ENCODE measurements at places on chromosomes 16 and 17.

GRCh38 chr17:30920282-30920681 is 1.5 kb upstream of the ADAP2 start:
- DNase-seq = no peak

GRCh38 chr17:41773731-41774193 is 12.7 kb downstream of the JUP start:
- no peak for DNase-seq

- no peak for DNase-seq
These were observed 197.7 kb downstream of the WWOX start for GRCh38 chr16:78297066-78297666.

- DNase-seq = no peak
These were observed 34.0 kb downstream of the DBNDD1 start for GRCh38 chr16:89985219-89985618.

DNA sequence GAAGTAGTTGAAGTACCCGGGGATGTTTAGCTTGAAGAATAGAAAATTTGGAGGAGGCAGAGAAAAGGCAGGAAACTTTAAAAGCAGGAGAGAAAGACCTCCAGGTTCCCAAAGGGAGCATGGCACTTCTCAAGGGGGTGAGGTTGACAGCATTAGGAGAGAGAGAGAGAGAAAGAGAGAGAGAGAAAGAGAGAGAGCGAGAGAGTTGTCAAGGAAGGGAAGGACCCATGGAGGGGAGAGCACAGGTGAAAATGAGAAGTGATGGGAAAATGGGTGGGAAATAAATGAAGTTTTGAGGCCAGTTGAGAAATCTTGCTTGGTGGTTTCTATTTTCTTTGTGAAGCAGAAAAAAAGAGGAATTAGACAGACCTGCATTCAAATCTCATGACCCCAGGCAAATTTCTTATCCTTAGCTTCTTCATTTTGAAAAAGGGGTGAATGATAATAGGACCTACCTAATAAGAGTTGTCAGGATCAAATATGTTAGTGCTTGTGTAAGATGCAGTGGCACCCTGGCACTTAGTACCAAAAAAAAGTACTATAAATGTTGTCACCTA is 24.0 kb downstream of the PRKCB start:
- no peak for DNase-seq

- DNase-seq = no peak
These were observed 2.9 kb upstream of the ABCA6 start for GRCh38 chr17:69144331-69145255.

DNA sequence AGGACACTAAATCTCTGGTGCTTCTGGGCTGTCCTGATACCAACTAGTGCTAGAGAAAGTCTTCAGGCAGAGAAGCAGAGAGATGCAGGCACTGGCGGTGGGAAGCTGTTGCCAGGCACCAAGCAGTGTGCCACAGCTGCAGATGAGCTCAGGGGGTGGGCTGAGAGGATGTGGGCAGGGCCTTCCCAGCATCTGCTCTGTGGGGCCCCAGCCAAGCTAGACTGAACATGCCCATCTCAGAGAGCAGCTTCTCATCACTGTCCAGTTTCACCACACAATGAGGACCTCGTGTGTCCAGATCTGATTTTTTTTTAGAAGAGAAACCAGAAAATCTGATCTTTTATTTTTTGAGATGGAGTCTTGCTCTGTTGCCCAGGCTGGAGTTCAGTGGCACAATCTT is 17.1 kb downstream of the PSKH1 start:
- DNase-seq = no peak

DNA sequence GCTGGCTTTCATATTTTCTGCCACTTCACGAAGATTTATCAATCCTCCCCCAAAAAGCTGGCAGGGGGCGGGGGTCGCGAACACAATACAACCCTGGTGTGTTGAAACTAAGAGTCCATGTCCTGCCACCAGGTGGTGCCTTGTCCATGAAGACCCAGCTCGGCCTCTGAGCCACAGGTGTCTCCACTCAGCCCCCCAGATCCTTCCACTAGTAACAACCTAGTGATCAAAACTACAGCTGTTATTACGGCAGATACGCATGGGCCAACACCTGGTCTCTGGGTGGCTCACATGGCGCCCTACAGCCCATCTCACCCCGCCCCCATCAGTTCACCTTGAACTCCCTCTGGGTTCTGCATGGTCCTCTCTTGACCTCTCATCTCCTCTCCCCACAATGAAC is 27.7 kb downstream of the USP7 start:
- no peak for DNase-seq

GRCh38 chr17:64732336-64733006 is 70.4 kb upstream of the SMURF2 start:
- DNase-seq = no peak

DNA sequence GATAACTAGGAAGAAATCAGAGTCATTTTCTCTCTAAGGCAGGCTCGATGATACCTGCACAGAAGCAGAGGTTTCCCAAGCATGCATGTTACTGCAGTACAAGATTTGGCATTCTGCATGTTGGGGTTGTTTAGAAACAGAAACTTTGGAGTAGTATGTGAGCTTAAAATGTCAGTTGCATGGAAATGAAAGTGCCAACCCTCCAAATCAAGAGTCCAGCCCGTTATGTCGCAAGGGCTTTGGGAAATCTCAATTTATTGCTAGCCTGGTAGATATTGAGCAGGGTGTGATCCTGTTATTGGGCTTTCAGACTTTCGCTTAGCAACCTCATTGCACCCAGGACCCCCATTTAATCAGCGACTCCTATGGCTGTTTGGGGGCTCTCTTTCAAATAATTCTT is 490.8 kb downstream of the MAF start:
- DNase-seq = no peak

DNA sequence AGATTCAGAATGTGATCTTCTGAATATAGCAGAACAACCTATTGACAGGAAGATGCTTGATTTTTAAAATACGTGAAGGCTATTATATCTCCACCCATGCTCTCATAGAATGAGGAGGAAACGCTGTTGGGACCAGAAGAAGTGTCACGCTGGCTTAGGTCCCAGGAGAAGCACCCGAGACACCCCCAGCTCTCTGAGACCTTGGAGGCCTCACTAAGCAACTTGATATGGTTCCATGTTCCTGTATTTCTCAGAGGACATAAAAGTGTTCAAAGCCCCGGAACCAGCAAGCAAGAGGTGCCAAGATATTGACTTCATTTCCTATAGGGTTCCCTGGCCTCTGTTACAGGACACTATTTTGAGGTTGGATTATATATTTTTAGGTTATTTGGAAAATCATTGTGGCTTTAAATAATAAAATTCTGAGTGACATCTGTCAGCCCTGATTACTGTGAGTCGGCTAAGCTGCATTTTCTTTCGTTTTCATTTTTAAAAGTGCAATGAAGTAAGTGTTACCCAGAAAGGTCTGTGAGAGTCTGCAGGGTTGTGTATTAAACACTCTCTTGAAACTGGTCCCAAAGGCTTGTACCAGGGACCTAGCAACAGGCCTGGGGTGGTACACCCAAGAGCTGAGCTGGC is 400.0 kb downstream of the SOX9 start:
- no peak for DNase-seq

DNA sequence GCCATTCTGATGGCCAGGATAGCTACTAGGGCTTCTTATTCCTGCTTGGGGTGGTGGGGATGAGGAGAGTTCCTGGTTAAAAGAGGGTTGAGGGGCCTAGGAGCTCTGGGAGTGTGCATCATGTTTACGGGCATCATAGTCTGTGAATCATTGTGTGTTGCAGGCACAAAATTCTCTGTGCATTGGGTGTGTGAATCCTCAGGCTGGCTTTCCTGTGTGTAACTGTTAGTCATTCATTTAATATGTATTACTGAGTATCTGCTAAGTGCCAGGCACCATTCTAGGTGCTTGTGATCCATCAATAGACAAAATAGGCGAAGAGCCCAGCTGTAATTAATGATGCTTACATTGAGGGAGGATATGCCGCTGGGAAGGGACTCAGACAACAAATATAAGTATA is 5.8 kb downstream of the PPY start:
- DNase-seq = no peak

GRCh38 chr17:76046064-76046463 is 19.0 kb upstream of the EVPL start:
- no peak for DNase-seq

GRCh38 chr16:85557083-85557970 is 55.8 kb upstream of the GSE1 start:
- DNase-seq = peak; percentile 48

GRCh38 chr17:77706938-77707337 is 251.6 kb upstream of the TNRC6C start:
- no peak for DNase-seq

GRCh38 chr16:19179546-19180490 is 11.8 kb downstream of the SYT17 start:
- peak; percentile 33 for DNase-seq

DNA sequence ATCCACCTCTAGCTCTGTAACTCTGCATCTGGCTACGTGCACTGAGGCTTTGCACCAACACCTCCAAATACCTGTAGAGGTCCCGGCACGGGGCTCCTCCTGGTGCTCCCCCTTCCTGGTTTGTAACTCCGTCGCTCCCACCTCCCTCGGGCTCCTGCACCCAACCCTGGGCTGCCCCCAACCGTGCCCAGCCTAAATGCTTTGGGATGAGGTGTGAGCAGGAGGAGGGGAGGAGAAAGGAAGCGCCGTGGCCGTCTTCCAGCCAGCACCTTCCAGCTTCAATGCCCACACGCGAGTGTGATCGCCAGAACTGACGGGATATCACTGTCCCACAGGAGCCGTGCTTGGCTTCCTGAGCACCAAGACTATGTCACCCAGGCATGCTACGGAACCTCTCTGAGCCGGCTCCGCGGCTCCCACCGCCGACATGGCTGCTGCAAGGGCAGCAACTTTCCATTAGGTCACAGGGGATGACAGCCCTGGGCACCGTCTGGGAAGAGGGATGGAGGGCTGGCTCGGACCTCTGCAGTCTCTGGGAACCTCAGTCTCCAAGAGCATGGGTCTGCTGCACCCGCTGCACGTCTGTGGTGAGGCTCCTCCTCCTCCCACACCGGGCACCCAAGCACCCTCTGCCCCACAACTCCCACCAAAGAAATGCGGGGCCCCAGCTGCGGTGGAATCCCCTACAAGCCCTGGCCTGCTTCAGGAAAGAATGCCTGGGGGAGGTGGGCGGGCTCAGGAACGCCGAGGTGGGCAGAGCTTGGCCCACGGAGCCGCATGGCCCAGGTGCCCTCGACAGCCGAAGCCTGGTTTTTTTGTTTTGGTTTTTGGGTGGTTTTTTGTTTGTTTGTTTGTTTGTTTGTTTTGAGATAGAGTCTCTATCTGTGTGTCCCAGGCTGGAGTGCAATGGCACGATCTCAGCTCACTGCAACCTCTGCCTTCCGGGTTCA is 6.4 kb upstream of the SLC38A10 start:
- no peak for DNase-seq

DNA sequence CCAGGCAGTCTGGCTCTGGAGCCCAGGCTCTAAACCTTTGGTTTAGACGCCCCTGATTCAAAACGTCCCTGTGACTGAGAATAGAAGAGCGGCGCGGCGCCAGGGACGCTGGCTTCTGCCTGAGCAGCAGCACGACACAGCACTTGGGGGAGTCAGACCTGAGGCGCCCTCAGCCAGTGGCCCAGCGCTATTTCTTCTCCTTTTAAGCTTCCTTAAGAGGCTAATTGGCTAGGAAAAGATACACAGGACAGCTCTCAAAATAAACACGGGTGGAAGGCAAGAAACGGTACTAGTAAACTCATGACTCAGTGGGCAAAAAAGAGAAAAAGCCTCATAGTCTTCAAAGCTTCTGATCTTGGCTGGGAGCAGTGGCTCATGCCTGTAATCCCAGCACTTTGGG is 34.9 kb downstream of the GTF3C1 start:
- DNase-seq = no peak

DNA sequence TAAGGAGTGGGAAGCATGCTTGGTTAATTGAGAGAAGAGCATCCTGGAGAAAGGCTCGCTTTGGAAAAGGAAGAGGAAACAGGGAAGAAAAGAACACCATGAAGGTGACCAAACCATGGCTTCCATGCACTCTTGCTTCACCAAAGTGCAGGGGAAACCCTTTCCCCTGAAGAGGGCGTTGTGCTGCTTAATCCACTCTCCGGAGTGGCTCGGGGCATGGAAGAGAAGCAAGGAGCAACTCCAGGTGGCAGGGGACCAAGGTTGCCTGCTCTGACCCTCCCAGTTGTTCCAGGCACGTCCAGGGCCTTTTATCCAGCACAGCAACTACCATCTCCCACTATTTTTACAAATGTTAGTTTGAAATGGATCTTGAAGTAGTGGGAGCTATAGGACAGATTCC is 108.1 kb downstream of the STX8 start:
- no peak for DNase-seq

GRCh38 chr17:39867880-39868553 is at the start of gene ZPBP2:
Gene ZPBP2, plus strand, starts transcription at chr17:39868202. Its CDS starts 153 bp downstream, at chr17:39868355.
- no peak for DNase-seq

DNA sequence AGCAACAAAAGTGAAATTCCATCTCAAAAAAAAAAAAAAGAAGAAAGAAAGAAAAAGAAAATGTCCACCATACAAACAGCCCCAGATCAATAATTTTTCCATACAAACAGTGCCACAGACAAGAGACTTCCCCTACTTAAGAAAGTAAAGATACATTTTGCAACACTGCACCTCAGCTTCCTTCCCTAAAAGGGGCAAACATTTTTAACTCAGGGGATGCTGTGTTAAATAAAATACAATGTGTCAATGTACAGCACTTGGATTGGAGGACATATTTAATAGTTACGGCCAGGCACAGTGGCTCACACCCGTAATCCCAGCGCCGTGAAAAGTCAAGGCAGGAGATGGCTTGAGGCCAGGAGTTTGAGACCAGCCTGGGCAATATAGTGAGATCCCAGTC is 22.3 kb downstream of the MYH11 start:
- DNase-seq = no peak

DNA sequence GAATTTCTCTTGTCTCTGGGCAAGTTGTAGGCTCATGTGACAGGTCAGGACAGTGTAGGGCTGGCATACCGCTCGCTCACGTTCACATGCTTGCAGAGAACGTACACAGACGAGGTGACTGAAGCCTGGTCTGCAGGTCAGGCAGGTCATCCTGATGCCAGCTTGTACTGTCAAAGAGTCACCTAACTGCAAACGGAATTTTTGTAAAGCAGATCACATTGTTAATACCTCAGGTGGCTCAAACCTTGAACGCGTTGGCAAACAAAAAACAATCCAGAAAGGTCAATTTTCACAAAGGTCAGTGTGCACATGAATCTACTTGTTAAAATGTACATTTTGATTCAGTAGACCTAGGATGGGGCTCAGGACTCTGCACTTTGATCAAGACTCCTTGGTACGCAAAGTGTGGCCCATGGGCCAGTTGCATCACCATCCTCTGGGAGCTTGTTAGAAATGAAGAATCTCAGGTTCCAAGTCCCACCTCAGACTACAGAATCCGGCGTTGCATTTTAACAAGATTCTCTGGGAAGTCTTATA is 28.6 kb downstream of the ANKRD40 start:
- no peak for DNase-seq

GRCh38 chr17:14165616-14166015 is 71.0 kb downstream of the CDRT15 start:
- no peak for DNase-seq
